ENCODE measurements at places on chromosomes 1 and 21.

- DNase-seq: peak; percentile 11
Observed at GRCh38 chr1:32307324-32307723, 15.4 kb downstream of the HDAC1 start.

GRCh38 chr1:157466011-157466410 is 86.3 kb downstream of the FCRL5 start:
- DNase-seq: no peak

GRCh38 chr1:234776256-234776875 is 166.4 kb upstream of the IRF2BP2 start:
- no peak for DNase-seq

DNA sequence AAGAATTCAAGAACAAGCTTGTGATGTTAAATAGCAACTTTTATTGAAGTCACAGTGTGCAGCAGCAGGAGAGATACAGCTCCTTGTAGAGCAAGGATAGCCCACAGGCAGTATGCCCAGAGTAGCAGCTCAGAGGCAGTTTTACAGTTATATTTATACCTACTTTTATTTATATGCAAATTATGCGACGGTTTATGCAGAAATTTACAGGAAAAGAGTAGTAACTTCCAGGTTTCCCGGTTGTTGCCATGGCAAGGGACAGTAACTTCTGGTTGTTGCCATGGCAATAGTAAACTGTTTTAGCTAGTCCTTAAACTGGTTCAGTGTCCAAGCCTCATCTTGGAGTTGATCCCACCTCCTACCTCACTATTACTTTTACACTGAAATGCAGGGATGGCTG is 344.6 kb upstream of the LYPLAL1 start:
- no peak for DNase-seq

DNA sequence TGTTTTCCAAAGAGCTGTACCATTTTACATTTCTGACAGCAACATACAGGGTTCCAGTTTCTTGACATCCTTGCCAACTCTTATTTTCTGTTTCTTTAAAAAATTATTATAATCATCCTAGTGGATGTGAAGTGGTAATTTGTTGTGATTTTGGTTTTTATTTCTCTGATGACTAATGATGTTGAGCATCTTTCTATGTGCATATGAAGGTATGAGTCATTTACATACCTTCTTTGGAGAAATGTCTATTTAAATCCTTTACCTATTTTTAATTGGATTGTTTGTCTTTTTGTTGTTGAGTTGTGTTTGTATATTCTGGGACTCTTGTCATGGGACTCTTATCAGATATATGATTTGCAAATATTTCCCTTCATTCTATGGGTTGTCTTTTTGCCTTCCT is 20.8 kb upstream of the MPC2 start:
- no peak for DNase-seq

DNA sequence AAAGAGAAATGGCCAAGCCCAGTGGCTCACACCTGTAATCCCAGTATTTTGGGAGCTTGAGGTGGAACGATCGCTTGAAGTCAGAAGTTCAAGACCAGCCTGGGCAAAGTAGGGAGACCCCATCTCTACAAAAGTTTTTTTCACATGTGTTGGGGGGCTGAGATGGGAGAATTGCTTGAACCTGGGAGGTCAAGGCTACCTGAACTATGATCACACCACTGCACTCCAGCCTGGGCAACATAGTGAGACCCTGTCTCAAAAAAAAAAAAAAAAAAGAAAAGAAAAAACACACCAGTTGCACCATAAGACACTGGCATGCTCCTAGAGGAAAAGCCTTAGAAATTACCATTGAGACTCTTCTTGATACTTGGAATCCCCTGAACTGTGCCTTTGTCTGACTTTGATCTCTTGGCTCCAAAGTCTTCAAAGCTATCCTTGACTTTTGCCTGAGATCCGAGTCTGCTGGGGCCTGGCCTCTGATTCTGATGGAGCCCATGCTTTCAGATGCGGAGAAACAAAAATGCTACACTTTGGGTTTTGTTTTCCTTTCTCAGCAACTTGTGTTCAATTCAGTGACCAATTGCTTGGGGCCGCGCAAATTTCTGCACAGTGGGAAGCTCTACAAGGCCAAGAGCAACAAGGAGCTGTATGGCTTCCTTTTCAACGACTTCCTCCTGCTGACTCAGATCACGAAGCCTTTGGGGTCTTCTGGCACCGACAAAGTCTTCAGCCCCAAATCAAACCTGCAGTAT is 33.7 kb downstream of the ATP5PO start:
- DNase-seq: no peak

- DNase-seq: no peak
Observed at GRCh38 chr1:204110894-204111633, 38.1 kb downstream of the SOX13 start.

- DNase-seq: no peak
Observed at GRCh38 chr1:35866991-35867390, 16.0 kb upstream of the AGO1 start.

DNA sequence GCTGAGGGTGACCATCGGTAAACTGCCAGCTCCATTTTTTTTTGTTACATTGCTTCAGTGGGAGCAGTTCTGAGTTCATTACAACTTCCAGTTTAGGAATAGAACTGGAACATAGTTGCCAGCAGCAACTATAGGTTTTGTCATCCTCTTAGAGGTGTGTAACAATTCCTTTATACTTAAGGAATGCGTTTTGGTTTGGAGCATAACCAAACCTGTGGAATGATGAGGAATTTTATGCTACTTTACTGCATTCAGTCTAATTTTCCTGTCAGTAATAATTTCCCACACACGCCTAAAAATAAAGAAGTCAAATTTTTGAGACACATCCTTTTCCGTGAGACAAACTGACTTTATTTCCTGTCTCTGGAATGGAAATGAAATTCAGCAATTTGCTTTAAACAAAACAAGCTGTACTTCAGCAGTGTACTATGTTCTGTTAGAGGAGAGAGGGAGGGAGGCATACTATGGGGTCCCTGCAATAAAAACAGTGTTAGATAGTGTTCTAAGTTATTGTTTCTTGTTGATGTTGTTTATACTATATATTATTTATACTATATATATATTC is 4.8 kb upstream of the AMPD1 start:
- DNase-seq: no peak

- DNase-seq: no peak
Observed at GRCh38 chr1:186220067-186220466, 155.0 kb downstream of the TPR start.

DNA sequence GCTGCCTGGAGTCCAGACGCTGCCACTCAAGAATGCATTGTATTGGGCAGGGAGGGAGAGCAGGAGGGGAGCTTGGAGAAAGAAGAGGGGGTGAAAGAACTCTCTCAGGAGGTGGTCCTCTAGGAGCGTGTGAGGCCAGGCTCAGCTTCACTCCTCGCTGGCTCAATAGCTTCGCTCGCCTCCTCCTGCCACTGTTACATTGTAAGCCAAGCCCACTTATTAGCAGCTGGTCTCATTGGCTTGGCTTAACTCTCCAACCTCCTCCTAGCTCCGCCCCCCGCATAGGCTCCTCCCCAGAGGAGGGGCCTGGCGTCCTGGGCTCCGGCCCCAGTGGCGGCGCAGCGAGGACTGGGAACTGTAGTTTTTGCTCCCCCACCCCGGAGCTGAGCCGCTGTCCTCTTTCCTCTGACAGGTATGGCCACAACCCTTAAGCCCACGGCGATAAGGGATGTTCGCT is at the start of gene KCNN3:
TSS of gene KCNN3 (minus strand) at position 167 of the 457 bp plus-strand sequence. CDS start 317 bp downstream, outside the sequence.
- peak; percentile 40 for DNase-seq

DNA sequence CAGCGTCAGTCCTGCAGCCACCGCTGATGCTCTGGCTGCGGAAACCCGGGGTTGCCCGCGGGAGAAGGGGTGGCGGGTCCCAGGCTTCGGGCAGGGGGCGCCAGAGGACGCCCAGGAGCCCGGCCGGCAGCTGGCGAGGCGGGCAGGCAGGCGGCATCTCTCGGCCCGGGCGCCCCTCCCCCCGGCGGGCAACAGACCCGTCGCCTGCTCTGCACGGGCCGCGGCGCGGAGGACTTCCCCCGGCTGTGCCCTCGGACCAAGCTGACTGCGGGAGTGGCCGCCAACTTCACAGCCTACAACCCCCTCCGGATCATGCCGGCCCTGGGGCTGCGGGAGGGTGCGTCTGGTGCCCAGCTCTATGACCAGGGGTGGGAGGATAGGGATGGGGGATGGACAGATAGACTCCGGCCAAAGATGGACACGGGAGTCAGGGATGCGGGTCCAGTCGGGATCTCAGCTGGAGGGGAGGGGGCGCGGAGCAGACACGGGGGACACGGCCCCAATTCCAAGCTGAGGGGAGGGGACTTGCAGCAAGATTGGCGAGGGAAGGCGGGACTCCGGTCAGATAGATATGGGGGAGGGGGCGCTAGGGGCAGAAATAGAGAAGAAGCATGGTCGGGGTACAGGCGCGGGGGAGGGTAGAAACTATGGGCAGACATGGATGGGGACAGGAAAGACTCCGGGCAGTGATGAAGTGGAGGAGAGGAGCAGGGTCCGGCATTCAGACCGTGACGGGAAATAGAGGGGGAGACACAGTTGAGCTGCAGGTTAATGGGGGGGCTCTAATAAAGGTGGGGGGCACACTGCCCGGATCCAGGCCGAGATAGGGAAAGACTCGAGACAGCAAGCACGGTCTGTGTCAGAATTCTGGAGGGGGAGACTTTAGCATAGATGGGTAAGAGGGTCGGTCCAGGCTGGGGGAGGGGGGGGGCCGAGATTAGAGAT is 1.1 kb downstream of the ADGRB2 start:
- DNase-seq: no peak

DNA sequence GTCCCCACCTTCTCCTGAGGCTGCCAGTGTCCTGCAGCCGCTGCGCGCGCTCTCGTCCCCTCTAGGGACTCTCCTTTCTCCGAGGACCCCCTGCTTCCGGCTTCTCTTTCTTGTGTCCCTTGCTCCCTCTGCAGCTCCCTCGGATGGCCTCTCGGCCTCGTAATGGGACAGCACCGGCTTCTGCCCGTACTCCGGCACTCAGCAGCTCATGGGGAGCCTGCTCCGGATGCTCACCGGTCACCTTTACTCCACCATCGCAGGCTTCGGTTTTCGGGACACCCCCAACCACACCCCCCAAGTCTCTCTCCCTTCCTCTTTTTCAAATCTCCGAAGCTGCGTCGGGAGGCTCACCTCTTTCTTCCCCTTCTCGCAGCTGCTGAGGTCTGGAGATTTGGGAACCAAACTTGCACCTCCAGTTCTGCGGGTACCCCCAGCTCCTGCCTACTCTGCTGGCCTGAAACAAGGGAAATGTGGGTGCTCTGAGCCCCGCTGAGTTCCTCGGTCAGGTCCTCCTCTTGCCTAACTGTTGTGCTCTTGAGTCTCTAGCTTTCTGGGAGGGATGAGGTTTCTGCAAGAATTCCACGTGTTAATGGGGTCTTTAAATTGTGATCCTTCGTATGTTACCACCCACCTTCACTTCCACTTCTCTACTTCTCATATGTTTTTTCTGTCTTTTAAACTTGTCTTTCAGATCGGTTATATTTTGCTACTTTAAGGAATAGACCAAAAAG is 930 bp downstream of the CDC14A start:
- no peak for DNase-seq

All from GM04504 (cell line).